ENCODE measurements at places on chromosomes 3 and 15.

GRCh38 chr3:46462111-46462510 lies 2.6 kb downstream of the LTF start:
- DNase-seq: no peak

DNA sequence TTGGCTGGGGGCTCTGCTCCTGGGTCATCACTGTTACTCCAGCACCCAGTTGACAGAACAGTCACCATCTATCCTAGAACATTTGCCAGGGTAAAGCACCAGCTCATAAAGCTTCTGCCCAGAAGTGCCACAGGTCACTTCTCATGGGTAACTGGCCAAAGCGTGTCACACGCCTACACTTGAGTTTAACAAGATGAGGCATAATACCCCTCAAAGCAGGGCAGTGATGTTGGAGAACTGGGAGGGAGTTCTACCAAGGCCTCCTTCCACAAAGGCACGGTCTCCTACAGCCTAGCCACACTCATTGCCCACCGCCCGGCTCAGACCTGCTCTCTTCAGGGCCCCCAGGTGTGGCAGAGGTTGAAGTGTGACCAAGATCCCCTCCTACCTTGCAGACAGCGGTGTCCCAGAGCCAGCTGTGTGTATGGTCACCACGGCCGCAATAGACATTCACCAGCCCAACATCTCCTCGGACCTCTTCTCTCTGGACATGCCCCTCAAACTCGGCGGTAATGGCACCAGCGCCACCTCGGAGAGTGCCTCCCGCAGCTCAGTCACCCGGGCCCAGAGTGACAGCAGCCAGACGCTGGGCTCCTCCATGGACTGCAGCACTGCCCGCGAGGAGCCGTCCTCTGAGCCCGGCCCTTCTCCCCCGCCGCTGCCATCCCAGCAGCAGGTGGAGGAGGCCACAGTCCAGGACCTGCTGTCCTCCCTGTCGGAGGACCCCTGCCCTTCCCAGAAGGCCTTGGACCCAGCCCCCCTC lies 107.7 kb downstream of the ETFA start:
- DNase-seq: no peak

DNA sequence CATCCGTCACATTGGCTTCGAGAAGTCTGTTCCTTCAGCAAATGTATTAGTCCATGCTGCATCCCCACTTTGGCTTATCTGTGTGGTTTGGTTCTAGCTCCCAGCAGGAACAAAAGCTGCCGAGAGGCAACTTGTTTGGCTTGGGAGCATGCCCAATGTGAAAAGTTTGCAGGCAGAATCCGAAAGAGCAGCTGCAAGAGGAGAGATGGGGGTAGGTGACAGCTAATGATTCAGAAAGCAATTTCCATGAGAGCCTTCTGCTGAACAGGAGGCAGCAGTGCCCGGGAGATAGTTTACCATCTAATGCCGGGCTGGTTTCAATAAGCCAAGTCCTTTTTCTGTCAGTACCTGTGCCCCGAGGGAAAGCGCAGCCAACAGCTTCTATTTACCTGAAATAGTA lies 60.2 kb downstream of the GRM7 start:
- DNase-seq: no peak

GRCh38 chr3:82038556-82038955 lies 277.1 kb upstream of the GBE1 start:
- DNase-seq: no peak

GRCh38 chr3:193868590-193868989 lies 267.4 kb upstream of the HES1 start:
- DNase-seq: no peak

DNA sequence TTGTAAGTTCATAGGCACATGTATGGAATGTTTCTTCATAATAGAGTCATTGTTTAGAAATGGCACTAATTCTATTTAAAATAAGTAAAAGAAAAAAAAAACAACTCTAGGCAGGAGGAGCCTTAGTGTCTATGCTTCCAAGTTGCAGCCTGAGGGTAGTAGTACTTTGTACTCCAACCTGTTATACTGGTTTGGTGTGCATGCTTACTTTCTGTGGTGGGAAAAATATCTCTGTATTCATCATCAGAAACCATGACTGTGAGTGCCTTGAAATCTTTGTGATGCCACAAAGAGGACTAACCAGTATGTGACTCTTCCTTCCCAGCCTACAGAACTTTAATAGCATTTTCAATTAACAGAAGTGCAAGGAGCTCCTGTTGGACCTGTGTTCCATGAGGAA lies 4.4 kb downstream of the NAALADL2 start:
- no peak for DNase-seq

- no peak for DNase-seq
Measured at GRCh38 chr3:94246171-94246570, 183.3 kb downstream of the NSUN3 start.

DNA sequence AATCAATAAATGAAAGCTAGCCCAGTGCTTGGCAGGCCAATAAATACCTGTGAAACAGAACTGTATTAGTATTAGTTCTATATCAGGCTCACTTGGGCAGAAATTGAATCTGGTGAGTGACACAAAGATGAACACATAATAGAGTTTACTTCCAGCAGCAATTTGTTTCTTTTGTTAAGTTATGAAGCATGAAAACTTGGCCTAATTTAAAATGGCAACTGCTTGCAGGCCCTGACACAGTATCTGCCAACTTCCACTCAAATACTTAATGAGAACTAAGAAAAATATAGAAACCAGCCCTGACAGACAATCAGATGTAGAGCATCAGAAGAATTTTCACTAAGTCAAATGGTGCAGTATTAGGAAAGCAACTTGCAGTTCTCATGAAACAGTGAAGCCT lies 37.6 kb upstream of the LRIG1 start:
- DNase-seq: no peak

DNA sequence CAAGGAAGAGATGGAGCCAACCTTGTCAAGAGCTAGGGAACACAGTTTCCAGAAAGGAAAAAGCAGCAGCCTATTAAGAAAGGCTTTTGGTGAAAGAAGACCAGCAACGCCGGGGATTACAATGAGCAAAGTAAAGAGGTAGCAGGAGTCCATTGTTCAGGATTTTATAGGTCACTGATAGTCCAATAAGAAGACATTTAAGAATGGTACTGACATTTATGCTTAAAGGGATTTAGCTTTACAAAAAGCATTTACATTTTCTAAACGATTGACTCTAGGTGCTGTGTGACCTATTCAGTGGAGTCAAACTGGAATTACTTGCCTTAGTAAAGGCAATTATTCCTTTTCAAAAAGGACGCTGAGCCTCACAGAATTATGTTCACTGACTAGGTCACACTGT lies 40.8 kb downstream of the CSNK1G1 start:
- DNase-seq: no peak

DNA sequence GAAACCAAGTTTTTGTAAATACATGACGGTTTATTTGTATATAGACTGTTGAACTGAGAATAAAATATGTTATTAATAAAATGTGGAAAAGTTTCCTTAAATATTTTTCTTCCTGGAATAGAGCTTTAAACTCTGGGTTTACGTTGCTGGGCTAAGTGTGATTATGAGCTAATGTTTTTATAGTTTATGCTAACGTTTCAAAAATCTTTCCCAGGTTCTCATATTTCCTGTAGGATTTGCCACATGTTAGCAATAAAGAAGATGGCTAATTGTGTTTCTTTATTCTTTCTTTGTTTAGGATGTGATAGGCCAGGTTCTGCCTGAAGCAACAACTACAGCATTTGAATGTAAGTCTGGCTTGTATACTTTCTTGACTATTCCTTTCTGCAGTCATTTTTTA lies 7.2 kb downstream of the MAP2K5 start:
- no peak for DNase-seq

GRCh38 chr3:42590989-42591756 lies 513 bp downstream of the SS18L2 start:
- no peak for DNase-seq

GRCh38 chr15:73287019-73287418 lies 81.7 kb downstream of the HCN4 start:
- no peak for DNase-seq

- no peak for DNase-seq
Measured at GRCh38 chr3:8972639-8973038, 9.4 kb upstream of the RAD18 start.

GRCh38 chr3:145869958-145870357 lies 291.0 kb downstream of the PLOD2 start:
- DNase-seq: no peak

GRCh38 chr3:57598765-57599360 lies 1.7 kb upstream of the ARF4 start:
- DNase-seq: no peak

- no peak for DNase-seq
Measured at GRCh38 chr15:65042776-65043327, 2.3 kb upstream of the SLC51B start.

- no peak for DNase-seq
Measured at GRCh38 chr15:78055919-78056713, 21.4 kb downstream of the TBC1D2B start.

DNA sequence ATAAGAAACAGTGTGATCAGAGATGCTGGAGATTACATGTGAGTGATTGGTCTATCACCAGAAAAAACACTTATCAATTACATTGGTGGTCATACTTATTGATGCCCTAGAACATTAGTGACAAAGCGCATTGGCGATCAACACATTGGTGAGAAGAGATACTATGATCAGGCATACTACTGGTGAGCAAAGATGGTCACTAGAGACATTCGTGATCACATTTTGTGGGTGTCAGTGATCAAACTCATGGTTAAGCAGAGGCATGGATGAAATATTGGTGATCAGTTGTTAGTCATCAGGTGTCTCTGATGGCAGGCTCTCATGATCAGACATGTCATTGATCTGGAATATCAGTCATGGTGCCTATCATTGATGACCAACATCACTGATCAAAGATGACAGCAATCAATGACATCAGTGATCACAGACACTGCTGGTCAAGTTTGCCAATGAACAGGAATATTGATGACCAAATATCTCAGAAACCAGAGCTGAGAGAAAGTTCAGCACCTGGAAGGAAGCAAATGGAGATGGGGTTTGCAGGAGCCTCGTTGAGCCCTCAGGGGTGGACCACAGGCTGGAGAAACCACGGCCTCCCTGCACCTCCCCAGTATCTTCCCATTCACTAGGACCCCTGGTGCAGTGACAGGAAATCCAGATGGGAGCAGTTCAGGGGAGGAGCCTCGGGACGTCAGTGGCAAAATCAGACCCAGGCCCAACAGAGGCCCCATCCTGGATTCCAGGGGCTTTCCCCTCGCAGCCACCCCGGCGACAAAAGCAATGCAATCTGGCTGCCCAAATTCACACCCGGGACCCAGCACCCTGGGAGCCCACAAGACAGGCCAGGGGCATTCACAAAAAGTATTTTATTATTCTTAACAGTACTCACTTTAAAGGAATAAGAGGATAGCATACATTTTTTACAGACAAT lies 12.2 kb upstream of the DNAJB8 start:
- DNase-seq: no peak

DNA sequence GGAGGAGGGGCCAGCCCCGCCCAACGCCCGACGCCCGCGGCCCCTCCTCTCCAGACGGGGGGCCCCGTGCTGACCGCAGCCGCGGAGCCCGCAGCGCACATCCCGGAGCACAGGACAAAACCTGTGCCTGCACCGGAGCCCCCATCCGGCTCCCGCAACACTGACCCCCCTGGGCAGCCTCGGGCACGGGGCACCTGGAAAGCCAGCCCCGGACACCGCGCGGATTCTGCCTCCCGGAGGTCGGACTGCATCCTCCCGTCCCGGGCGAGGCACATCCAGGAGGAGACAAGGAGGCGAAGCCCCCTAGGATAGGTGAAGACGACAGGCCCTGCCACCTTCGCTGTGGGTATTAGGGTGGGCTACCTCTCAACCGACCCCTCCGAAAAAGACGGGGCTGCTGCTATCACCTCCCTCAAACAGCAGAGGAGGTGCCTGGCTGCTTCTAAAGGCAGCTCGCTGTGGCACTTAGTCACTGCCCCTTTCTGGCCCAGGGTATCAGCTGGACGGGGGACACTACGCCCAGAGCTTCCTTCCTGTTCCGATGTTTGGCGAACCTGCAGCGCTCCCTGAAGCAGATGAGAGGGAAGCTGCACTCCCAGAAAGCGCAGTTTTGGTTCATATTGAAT lies 10.6 kb downstream of the XXYLT1 start:
- no peak for DNase-seq

DNA sequence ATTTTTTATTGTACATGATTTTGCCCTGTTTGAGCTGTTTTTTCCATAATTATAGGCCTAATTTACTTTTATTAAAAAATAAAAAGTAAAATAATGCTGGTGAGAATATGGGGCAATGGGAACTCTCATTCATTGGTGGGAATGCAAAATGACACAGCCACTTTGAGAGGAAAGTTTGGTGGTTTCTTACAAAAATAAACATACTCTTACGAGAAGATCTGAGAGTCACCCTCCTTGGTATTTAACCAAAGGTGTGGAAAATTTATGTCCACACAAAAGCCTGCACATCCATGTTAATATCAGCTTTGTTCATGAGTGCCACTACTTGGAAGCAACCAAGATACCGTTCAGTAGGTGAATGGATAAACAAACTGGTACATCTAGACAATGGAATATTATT lies 9.8 kb downstream of the MUC13 start:
- no peak for DNase-seq

DNA sequence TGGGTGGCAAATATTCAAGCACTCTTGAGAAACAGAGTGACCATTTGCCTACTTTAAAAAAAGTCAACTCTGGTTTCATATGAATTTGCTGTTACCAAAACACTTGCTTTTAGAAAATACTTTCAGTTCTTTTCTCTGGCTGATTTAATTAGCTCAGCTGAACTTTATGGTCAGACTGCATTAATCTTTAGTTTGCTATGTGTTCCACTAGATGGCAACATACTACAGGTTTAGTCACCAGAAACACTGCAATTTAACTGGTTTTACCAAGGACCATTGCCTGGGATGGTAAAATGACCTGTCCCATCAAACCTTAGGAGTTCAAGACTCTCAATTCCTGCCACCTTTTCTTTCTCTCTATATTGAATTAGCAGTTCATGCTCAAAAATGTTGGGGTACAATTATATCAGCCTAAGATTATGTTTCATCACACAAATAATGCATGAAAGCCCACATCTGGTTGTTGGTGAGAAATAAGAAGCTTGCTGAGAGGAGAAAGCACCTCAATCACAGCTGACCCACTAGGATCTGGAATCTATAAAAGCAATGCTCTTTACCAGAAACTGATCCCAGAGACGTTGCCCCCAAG lies 14.2 kb downstream of the EIF4E3 start:
- no peak for DNase-seq

GRCh38 chr15:68424754-68425390 lies 7.1 kb downstream of the ITGA11 start:
- no peak for DNase-seq

DNA sequence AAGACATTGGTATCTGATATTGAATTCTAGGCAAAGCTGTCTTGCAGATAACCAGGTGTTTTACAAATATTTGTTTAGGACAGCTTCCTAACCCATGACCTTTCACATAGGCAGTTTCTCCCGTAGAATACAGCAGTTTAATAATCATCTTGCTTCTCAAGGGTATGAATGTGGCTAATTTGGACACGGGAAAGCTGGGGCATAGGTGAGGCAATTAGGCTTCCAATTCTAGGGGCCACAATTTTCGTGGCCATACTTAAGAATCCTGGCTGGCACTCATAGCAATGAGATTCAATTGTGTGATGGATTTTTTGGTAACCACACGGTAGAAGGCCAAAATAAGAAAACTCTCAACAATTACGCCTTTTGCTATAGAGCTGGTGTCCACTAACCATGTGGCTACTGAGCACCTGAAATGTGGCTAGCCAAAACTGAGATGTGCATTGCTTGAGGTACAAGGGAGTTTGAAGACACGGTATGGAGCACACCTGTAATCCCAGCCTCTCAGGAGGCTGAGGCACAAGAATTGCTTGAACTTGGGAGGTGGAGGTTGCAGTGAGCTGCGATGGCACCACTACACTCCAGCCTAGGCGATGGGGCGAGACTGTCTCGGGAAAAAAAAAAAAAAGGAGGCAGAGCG lies 34.4 kb downstream of the TFRC start:
- DNase-seq: no peak

GRCh38 chr15:80641384-80641783 lies 53.7 kb upstream of the ABHD17C start:
- no peak for DNase-seq
